ENCODE measurements at places on chromosomes 7 and 10.
A peak's percentile ranks its signal among the peaks of the same experiment; 100 is the strongest.

- peaks cover 21% of the 10 kb centered on the region for H3K36me3 ChIP-seq
- peaks cover 35% of the 10 kb centered on the region for H3K4me1 ChIP-seq
- H3K27ac ChIP-seq: peak overlapping the region; percentile 100
- H3K27me3 ChIP-seq: no peaks in the 10 kb centered on the region
- peak overlapping the region; percentile 94 for H3K4me3 ChIP-seq
- peak; percentile 54 for ATAC-seq
Observed at GRCh38 chr10:72261784-72262404, 11.8 kb upstream of the DDIT4 start.

DNA sequence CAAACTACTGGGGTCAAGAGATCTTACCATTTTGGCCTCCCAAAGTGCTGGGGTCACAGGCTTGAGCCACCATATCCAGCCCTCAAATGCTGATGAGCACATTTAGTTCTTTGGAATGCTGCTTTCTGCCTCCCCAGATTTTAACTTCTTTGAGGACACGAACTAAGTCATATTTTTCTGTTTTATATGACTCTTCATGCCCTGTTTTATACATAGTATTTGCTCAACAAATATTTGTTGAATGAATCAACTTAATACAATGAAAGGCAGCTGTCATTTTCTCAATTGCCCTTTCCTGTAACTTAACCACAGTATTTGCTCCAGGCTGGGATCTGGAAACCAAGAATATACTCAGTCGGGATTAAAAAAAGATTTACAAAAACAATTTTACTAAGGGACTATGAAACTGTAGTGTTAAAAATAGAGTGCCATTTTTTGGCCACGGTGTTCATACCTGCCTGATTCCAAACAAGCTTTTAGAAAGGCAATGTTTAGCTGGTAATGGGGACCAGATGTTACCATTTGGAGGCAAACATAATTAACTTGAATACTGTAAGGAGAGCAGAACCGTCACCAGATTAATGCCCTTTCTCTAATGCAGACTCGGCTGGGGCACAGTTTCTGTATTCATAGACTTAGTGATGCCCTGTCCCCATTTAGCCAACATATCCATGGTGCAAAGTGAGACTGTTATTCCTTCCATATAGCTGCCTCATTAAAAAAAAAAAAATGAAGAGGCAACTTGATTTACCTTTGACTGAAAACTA, 117.6 kb downstream of the NRP1 start:
- no peak overlapping the region for H3K27ac ChIP-seq
- no peak overlapping the region for H3K4me3 ChIP-seq
- ATAC-seq: no peak
- no peaks in the 10 kb centered on the region for H3K27me3 ChIP-seq

- no peak for ATAC-seq
- H3K4me3 ChIP-seq: no peak overlapping the region
Observed at GRCh38 chr7:158941821-158942605, 85.7 kb downstream of the DYNC2I1 start.

DNA sequence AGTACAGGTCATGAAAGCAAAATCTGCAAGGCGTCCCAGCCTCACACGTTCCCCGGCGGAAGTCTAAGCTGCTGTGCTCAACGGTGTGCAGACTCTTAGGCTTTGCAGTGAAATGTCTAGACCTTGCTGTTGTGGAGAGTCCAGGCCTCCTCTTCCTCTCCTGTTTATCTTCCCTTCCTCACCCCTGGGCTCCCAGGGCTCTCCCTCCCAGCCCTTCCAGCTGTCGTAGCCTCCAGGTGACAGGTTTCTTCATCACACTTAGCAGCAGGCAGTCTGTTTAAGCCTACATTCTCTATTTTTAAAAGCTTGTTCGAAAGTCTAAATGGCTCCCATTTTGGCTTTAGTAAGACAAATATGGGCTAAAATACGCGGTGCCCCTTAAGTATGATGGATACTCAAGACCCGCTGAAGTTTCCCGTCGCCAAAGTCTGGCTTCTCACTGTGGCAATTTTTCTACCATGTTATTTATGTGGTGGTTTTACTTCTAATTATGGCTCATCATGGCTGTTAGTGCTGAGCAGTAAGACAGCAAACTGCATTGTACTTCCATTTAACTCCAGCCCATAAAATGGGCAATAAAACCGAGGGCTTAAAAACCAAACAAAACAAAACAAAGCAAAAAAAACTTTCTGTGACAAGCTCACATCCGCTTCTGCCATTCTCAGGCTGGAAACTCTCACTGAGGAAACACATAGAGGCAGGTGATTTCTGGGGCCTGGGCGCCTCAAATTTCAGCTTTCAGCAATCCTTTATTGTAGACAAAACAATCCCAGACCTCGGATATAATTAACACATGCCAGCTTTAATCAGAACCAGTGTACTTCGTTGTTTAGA, 243.2 kb downstream of the SNX10 start:
- ATAC-seq: no peak
- H3K27me3 ChIP-seq: peaks cover 60% of the 10 kb centered on the region
